ENCODE measurements at places on chromosomes 1 and 21. TPM values are rescaled to one million over a fixed set of nuclear protein-coding genes. Genes with fewer than 3 reads are reported as not detected.

The WNT4 gene
- 0.86 TPM for total RNA-seq

The DPM3 gene
- total RNA-seq = 83.3 TPM

The NPPB gene
- total RNA-seq = not detected

The USH2A gene
- total RNA-seq = not detected

The DCST1 gene
- not detected for total RNA-seq

The OLIG1 gene
- not detected for total RNA-seq

The FAM72D gene
- total RNA-seq = 12.6 TPM

The TLCD4 gene
- total RNA-seq = 6.2 TPM

The HSD11B1 gene
- total RNA-seq = not detected

The NECTIN4 gene
- 2.4 TPM for total RNA-seq

The SH2D1B gene
- total RNA-seq = not detected

The MRAP gene
- not detected for total RNA-seq

The RHBDL2 gene
- total RNA-seq = 4.5 TPM

The CD101 gene
- 1.2 TPM for total RNA-seq

The LRRC8C gene
- 6.5 TPM for total RNA-seq

DNA sequence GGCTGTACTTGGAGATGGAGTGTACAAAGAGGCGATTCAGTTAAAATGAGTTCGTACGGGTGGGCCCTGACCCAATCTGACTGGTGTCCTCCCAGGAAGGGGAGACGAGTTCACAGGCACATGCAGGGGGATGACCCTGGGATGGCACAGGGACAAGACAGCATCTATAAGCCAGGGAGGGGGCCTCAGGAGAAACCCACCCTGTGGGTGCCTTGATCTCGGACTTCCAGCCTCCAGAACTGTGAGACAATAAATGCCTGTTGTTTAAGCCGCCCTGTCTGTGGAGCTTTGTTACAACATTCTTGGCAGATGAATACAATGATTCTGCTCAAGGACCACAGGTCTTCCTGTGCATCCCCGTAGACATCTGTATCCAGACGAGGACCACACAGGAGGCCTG is 14.6 kb upstream of the CLDN14 start:
- no peak for DNase-seq

DNA sequence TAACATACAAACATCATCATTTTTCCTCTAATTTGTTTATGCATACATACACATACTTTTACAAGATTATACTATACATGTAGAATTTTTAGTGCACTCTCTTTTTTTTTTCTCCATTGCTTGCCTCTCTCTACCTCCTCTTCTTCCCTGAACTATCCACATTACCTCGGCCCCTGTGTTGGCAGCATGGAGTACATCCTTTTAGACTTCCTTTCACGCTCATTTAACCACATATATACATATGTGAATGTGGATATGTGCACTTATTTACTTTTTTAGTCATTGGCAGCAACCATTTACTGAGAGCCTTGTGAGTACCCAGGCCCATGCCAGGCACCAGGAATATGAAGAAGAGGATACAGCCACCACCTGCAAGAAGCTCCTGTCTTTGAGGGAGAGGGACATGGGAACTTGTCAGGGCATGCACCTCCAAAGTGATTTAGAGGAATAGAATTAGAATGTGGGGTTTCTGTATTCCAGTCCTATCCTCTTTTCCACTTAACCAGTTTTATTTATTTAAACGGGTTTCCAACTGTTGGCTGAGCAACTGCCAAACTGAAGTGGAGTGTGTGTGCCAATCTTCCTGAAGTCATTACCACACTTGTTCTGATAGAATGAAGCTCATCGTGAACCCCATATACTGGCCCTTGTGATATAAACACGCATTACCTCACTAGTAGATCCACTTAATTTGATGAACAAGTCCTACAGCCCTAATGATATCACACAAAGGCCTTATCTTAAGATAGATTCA is 212.6 kb downstream of the TNR start:
- DNase-seq = peak; percentile 40

DNA sequence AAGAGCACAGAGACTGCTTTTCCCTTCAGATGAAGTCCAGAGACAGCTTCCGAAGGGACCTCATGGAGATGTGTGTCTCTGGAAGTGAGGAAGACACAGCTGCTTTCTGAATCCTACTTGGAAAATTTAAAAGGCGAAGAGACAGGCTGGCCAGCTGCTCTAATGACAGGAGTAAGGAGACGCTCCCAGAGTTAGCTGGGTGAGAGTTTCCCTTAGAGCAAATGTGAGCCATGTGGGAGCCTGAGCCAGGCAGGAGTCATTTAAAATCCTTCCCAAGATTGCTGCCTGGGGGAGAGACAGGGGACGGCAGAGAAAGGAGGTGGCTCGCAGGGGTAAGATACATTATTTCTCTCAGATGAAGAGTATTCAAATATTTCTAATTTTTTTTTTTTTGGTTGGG is 53.1 kb downstream of the ZNF326 start:
- no peak for DNase-seq

GRCh38 chr1:227775841-227776240 is 39.6 kb upstream of the PRSS38 start:
- DNase-seq = no peak

DNA sequence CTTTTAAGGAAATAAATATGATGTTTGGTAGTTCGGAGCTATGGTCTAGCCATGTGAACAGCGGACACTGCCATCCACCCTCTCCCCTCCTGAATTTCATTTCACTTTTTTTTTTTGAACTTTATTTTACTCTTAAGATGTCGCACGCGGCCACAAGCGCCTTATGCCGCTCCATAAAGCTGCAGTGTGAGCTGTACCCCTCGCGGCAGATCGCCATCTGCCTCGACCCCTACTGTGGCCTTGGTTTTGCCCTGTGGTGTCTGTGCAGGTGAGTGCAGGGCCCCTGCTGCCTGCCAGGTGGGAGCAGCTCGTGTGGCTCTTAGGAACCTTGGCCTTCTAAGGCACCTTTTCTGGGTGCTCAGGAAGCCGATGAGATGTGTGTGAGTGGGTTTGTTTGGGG is 48.1 kb downstream of the S100B start:
- no peak for DNase-seq

GRCh38 chr1:9016455-9016854 is 9.8 kb downstream of the SLC2A7 start:
- DNase-seq = no peak

GRCh38 chr1:58785442-58786058 is 1.7 kb upstream of the JUN start:
- DNase-seq = peak; percentile 83

- DNase-seq = peak; percentile 19
These were observed 91.9 kb upstream of the SSX2IP start for GRCh38 chr1:84781946-84782771.

DNA sequence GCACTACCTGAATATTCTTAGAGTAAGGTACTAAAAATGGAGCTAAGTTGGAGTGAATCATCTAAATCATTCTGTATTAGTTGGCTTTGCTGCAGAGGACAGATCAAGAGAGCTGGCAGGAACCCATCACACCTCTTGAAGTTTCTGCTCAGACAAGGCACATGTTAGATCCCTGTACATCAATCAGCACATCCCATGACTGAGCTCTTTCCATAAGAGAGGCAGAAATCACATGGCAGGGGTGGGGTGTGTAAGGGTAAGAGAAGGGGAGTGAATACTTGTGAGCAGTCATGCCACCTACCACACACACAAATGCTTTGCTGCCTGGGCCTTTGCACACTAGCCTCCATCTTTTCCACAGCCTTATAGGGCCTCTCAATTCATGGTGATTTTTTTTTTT is 214.4 kb downstream of the SLC35F3 start:
- no peak for DNase-seq

- DNase-seq = no peak
These were observed 989.5 kb downstream of the MRPL39 start for GRCh38 chr21:24617819-24618218.

DNA sequence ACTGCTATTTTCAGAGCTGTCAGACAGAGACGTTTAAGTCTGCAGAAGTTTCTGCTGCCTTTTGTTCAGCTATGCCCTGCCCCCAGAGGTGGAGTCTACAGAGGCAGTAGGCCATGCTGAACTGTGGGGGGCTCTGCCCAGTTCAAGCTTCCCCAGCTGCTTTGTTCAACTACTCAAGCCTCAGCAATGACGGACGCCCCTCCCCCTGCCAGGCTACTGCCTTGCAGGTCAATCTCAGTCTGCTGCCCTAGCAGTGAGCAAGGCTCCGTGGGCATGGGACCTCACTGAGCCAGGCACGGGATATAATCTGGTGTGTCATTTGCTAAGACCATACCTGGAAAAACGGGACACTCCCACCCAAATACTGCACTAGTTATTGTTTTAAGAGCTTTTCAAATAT is 219.7 kb downstream of the BRINP3 start:
- no peak for DNase-seq

- DNase-seq = peak; percentile 3
These were observed 248.1 kb upstream of the RAB4A start for GRCh38 chr1:229022595-229023333.

- DNase-seq = no peak
These were observed 17.6 kb upstream of the ARF1 start for GRCh38 chr1:228064741-228065542.

DNA sequence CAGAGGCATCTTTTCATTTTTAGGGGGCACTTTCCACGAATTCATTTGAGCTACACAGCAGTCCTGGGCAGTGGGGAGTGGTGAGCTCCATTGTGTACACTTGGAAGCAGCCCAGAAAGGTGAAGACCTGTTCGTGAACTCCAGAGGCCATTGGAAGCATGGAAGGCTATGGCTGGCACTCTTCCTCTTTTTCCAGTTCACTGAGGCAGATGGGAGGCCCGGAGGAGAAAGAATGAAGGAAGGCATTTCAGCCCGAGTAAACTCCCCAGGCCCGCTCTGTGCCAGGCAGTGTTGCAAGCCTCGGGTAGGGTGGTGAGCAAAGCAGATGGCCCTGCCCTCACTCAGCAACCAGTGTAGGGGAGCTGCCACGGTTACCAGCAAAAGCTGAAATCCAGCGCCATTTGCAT is 673 bp upstream of the DHCR24 start:
- DNase-seq = peak; percentile 70

GRCh38 chr21:45407629-45408247 is 2.8 kb downstream of the COL18A1 start:
- DNase-seq = no peak

- DNase-seq = no peak
These were observed 199.7 kb downstream of the TBX15 start for GRCh38 chr1:118788463-118788862.

DNA sequence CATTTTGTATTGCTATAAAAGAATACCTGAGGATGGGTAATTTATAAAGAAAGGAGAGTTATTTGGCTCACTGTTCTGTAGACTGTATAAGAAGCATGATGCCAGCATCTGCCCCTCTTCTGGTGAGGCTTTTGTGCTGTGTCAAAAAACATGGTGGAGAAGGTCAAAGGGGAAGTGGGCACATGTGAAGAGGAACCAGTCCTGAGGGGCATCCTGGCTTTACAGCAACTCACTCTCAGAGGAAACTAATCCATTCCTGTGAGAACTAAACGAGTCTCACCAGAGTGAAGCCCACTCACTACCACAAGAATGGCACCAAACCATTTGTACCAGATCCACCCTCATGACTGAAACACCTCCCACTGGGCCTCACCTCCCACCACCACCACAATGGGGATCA is 18.8 kb upstream of the SELP start:
- no peak for DNase-seq

DNA sequence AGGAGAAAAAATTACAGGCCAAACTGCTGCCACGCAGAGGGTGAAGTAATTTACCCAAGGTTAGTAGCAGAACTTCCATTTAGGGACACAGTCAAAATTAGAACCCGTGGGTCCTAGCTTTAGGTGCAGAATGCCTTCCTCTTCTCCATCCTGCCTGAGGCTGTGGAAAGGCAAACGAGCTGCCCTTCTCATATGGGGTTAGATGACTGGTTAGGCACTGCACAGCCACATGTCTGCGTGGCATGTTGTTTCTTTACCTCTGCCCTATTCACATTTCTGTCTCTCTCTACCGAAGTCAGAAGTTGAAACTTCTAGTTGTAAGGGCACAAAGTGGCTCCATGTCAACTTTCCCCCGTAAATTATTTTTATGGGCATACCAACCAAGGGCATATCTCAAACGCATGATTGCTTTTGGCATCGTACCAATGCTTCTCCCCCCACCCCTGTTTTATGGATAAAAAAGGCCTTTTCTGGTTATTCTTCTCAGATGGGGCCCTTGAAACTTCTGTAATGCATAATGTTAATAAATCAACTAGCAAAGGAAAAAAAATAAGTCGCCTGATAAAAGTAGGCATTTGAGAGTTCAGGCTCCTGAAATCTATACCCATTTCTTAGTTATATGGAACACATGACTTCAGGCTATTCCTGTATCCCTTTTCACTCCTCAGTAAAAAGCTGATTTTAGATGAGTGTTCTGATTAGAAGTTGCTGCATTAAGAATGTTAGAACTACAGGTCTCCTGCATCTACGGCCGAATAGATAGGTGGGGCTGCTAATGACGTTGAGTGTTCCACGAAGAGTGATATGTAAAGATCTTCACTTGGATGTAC is 139.6 kb upstream of the NRIP1 start:
- DNase-seq = no peak

- peak; percentile 42 for DNase-seq
These were observed 2.5 kb downstream of the INKA2 start for GRCh38 chr1:111736548-111737215.

- DNase-seq = no peak
These were observed 2.4 kb downstream of the NTRK1 start for GRCh38 chr1:156862997-156863599.

GRCh38 chr21:30629200-30629599 is 5.8 kb upstream of the KRTAP20-2 start:
- no peak for DNase-seq

Measured in G401 (cell line).